ENCODE measurements at places on chromosomes 12 and 14.

- DNase-seq = no peak
These were observed 16.6 kb upstream of the TCP11L2 start for GRCh38 chr12:106285982-106286381.

GRCh38 chr14:95511687-95512086 is 4.8 kb downstream of the SYNE3 start:
- no peak for DNase-seq

DNA sequence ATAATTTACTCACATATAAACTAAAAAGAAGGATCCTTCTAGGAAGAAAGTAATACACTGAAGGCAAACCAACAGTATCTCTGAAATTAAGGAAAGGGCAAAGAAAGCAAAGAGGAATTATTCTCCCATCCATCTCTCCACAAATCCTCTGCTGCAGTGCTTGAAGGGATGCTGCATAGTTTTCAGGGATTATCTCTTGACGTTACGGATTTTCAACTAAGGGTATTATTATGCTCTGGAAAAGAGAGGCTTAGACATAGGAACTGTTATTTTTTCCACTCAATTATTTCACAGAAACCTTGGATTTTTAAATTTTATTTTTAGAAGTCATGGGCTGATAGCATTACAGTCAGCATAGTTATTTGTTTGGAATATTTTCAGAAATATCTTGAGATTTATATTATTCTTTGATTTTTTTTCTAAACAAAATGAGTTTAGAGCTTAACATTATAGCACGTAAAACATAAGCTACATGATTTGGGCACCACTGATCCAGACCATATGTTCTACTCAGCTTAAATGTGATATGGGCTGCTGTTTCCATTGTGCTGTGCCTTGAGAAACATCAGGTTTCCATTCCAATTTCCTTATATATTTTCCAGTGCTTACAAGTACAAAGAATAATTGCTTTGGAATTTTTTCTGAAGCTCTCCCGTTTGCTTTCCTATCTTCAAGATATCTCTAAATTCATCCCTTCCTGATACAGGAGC is 57.9 kb upstream of the DCN start:
- no peak for DNase-seq

DNA sequence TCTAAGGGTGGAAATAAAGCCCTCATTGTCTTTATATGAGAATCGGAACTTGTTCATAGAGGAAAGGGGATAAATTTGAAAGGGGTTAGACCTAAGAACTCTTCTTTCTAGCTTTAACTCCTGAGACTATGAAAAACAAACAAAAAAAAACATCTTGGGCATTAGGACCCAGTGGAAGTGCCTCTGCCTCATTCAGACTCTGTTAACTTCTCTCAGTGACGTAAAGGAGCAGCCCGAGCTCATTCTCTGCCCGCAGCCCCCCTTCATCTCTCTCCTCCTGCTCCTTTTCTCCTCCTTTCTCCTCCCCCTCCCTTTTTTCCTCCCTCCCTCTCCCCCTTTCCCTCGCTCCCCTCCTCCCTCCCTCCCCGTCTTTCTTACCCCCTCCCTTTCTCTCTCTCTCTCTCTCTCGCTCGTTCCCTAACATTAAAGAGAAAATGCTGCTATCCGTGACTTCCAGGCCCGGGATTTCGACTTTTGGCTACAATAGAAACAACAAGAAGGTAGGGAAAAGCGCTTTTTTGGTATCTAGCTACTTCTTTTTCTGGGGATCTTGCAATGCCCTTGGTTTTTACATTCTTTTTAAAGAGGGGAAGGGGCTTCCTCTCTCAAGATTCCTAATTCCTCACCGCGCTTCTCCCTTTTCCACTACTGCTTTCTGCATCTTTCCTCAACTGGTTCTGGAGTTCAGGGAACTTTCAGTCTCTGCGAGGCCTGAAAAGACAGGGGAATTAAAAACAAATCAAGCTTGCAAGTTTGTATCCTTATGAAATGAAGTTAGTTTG is at the start of gene RBMS2:
TSS of gene RBMS2 (plus strand) at position 231 of the 782 bp plus-strand sequence. CDS start at position 435, 204 bp downstream.
- no peak for DNase-seq

- no peak for DNase-seq
These were observed 20.1 kb downstream of the LIN7A start for GRCh38 chr12:80917651-80918050.

DNA sequence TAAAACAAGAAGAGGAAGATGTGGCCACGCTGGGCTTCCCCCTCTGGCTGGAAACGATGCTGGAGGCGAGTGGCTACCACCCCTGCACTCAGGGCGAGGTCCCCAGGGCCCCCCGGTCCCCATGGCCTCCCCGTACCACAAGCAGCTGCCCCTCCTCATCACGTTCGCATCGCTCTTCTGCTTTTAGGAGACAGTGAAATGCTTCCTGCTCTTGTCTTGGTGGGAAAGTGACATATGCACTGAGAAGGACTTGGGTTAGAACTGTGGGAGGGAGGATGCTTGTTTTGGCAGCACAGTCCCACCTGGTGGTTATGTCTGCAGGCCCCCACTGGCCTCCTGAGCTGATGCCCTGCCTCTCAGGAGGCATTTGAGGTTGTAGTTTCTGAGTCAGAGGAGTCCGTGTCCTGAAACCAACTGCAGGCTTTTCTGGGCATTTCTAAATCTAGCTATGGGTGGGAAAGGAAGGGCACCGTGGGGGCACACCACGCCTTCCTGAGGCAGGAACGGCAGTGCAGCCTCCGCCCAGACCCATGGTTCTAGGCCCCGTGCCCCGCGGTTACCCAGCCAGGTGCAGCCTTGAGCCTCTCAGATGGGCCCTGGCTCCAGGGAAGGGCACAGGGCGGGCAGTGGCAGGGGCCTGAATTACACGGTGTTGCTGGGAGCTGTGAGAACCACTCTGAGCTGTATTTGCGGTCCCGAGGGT is 139.3 kb downstream of the ADGRD1 start:
- DNase-seq = no peak

- DNase-seq = no peak
These were observed 83.7 kb downstream of the CHGA start for GRCh38 chr14:93006567-93007051.

GRCh38 chr14:50225067-50225973 is 6.1 kb downstream of the SOS2 start:
- DNase-seq = no peak

DNA sequence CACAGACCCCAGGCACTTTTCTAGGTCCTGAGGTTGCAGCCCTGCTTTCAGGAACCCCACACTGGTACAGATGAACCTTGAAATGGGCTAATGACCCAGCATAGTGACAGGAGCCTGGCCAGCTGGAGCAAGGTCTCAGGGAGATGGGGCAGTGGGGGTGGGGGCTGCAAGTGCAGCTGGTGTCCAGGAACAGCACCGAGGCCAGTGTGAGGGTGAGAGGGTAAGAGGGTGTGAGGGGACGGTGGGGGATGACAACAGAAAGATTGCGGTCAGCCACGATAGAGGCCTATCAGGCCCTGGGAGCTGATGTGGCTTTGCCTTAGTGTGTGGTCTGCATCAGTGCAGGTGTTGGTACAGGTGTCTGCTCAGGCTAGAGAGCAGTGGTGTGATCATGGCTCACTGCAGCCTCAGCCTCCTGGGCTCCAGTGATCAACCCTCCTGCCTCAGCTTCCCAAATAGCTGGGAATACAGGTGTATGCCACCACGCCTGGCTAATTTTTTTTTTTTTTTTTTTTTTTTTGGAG is 59.7 kb downstream of the EP400 start:
- no peak for DNase-seq

- DNase-seq = no peak
These were observed 41.1 kb downstream of the GNG2 start for GRCh38 chr14:51901475-51902024.

GRCh38 chr12:43407816-43408645 is 144.0 kb downstream of the ADAMTS20 start:
- DNase-seq = no peak

- no peak for DNase-seq
These were observed 204.8 kb upstream of the IGF1 start for GRCh38 chr12:102685172-102685571.

DNA sequence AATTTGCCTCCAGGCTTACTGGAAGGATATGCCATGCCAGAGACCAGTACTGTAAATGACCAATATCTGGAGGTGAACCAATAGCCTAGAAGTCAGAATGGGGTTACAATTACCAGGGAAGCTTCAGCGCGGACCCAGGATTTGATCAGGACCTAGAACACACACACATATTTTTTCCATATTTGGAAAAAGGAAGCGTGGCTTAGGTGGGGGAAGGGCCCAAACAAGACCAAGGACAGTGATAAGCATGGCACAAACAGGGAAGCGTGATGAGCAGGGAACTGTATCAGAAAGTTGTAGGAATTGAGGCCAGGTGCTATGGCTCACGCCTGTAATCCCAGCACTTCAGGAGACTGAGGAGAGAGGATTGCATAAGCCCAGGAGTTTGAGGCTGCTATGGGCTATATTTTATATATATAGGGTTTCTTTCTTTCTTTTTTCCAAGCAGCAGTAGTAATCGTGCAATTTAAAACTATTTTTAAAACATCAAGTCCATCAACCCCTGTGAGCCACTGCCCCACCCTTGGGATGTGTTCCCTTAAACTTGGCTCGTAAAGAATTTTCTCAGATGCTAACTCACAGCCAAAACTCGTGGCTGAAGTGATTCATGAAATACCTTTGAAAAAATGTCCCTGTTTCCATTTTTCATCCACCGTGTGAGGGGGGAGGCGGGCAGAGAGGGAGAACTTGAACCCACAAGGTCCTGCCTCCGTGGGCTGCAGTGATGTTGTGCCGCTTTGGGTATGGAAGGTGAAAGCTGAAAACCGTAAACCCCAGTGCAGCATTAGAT is 16.7 kb downstream of the HRK start:
- DNase-seq = no peak

GRCh38 chr14:60106339-60106738 is 14.6 kb downstream of the PCNX4 start:
- no peak for DNase-seq

DNA sequence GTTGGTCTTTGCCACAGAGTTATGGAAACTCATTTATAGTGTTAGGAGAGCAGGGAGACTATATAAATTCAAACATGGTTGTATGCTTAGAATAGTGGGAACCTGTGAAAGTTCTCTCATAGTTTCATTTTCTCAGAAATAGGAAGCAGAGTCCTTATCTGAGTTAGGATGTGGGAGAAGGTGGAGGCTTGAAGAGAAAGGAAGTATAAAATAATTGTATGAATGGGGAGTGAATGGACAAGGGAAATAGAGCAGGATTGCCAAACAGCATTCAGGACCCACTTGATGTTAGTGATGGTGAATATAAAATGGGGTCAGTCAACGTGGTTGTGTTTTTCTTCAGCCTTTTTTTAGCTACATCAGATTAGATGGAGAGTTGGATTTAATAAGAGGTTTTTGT is 34.0 kb upstream of the TPH2 start:
- DNase-seq = no peak

GRCh38 chr14:31828946-31829868 is 247.9 kb upstream of the ARHGAP5 start:
- no peak for DNase-seq

DNA sequence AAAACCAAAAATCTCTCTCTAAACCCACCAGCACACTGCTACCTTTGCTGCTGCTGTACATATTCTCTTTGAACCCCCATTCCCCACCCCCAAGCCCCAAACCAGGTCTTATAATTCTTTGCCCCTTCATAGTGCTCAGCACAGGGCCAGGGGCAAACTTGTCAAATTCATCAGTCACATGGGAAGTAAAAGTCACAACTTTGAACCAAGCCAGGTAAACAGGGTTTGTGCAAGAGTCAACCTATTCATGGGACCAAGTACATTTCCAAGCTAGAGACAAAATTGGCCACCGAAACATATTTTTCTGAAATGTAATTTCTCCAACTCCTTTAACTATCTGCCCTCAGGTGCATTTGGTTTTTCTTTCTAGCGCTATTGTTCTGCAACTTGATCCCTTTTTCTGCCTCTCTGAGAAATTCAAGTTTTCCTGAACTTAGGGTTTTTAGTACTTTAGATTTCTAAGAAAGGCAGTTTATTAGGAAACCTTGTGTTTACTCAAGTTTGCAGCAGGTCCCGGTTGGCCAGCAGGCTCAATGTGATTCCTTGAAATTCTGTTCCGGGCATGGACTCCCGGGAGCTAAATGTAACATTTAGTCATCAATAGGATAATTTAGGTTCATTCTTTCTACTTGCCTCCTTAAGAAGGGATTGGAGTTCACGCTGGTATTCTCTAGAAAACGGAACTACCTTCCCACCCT is 230.5 kb downstream of the EFCAB11 start:
- no peak for DNase-seq

- no peak for DNase-seq
These were observed 27.8 kb downstream of the NOPCHAP1 start for GRCh38 chr12:105013892-105014291.

DNA sequence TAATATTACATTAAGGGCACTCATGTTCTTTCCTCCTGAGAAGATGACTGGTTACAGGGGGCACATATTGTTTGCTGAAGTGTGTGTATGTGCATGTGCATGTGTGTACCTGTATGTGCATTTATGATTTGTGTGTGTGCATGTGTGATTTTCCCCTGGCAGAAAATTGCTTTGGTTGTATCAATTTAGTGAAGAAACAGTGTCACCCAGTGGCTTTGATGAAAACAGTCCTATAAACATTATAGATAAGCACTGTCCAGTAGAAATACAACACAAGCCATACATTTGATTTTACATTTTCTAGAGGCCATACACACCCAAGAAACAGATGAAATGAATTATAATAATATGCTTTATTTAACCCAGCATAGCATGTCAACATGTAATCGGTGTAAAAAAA is 8.6 kb downstream of the PDE3A start:
- DNase-seq = no peak

DNA sequence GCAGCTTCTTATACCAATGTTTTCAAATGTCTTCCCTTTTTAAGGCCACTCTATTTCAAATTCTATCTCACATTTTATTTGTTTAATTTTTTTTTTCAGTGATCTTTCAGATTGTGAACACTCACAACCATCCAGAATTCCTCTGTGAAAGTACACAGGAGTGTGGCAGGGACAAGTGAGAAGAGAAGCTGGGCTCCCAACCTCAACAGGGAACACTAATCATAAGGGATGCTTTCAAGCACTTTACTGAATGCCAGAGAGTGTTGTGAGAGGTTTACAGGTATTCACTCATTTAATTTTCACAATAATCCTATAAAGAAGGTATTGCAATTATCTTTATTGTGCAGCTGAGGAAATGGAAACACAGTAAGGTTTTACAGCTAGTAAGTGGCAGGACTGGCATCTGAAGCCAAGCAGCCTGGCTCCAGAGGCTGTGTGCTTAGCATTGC is 60.1 kb upstream of the PYGL start:
- DNase-seq = no peak

DNA sequence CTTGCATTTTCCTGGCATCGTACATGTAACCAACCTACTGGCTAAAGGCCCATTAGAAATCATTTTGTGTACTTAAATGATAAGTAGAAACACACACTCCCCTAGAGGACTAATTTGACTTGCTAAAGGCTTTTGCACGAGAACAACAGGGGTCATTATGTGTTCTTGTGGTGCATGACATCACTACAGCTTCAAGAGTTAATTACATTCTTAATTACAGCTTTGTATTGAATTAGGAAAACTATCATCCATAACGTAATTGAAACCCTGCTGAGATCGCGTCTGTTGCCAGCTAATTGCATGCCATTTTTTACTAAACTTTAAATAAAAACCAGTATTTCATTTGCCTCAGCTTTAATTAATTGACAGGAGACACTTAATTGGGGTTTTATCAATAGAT is 51.4 kb downstream of the TMEM132C start:
- no peak for DNase-seq
